ENCODE measurements at places on chromosomes 4 and X.

- DNase-seq, result no peak
Observed at GRCh38 chrX:9429767-9430166, 35.1 kb upstream of the TBL1X start.

DNA sequence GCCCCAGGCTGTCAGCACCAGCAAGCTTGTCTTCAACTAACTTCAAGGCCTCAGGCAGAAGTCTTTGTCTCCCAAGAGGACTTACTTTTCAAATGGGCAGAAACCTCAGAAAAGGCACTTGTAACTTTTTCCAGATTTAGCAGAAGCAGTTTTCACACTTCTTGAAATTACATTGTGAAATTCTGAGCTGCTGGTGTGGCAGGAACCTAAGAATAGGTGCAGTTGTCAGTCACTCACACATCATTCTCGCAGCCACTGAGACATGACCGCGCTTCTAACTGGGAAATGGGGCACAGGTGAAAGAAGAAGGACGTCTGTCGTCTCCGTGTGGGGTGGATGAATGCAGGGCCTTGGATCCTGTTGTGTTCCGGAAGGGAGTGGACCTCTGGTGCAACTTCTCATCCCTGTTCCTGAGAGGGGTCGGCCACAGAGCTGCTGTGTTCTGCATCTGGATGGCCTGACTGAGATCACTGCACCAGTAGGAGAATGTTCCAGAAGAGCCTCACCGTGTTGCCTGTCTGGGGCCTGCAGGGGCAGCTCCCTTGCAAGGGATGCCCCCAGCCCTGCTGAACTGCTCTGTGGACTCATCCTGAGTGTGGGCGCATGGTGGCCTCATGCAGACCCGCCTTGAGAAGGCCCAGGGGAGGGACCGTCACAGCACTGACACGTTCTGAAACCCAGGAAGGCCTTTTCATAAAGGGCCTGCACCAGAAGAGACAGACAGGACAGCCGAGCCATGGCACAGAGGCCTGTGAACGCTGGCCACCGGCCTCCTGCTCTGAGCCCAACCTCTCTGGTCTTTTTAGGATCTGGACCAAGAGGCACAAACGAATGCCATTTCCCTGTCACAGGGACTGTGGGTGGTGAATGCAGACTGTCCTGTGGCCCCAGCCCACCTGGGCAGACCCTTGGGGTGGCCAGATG, 18.7 kb downstream of the NAT8L start:
- no peak for DNase-seq

GRCh38 chrX:20205927-20206708, 60.6 kb downstream of the RPS6KA3 start:
- no peak for DNase-seq

- DNase-seq, result no peak
Observed at GRCh38 chr4:88159229-88159725, 838 bp upstream of the ABCG2 start.

GRCh38 chr4:75995727-75996126, 5.0 kb upstream of the SDAD1 start:
- DNase-seq, result no peak

DNA sequence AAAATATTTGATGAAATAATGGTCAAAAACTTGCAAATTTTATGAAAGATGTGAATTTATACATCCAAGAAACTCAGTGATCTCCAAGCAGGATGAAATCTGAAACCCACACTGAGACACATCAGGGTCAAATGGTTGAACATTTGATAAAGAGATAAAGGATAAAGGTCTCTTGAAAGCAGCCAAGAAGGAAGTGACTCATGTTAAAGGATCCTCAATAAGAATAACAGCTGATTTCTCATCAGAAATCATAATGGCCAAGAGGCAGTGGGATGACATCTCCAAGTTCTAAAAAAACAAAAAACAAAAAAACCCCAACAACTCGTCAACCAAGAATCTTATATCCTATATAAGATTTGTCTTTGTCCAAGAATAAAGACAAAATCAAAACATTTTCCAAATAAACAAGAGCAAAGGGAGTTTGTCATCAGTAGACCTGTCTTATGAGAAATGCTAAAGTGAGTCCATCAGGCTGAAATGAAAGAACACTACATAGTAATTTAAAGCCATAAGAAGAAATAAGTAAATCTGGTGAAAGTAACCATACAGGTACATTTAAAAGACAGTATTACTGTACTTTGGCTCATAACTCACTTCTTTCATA, 121.7 kb downstream of the PDS5A start:
- no peak for DNase-seq

DNA sequence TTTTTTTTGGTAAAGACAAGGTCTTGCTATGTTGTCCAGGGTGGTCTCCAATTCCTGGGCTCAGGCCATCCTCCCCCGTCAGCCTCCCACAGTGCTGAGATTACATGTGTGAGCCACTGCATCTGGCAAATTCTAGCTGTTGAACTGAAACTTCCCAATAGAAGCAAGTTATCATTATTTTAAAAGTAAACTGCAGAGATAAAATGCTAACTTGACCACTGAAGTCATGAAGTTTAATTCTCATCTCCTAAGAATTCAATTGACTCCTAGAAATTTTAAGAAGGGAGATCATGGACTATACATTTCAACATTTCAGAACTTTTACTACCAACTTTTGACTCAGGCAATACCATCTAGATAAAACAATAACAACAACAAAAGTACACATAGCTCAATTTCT, 11.7 kb upstream of the EXOSC9 start:
- DNase-seq, result no peak
